ENCODE measurements at places on chromosomes 2 and 18.
A peak's percentile ranks its signal among the peaks of the same experiment; 100 is the strongest.

DNA sequence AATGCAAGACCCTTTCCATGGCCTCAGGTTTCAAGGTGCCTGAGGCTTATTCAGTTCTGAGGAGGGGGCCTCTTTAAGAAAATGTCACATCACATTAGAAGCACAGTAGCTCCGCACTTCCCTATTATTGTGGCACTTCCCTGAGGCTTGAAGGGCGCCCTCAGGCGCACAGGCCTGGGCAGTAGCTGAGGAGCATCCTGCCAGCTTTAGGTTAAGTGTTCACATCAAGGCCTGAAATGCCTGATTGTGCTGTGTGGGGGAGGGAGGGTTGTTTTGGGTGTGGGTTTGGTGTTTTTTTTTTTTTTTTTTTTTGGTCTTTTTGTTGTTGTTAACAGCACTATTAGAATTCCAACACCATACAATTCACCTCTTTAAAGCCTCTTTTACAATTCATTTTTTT is 107.9 kb downstream of the CABLES1 start:
- DNase-seq: no peak

- no peak for DNase-seq
Observed at GRCh38 chr2:161139098-161139987, 20.9 kb upstream of the TANK start.

DNA sequence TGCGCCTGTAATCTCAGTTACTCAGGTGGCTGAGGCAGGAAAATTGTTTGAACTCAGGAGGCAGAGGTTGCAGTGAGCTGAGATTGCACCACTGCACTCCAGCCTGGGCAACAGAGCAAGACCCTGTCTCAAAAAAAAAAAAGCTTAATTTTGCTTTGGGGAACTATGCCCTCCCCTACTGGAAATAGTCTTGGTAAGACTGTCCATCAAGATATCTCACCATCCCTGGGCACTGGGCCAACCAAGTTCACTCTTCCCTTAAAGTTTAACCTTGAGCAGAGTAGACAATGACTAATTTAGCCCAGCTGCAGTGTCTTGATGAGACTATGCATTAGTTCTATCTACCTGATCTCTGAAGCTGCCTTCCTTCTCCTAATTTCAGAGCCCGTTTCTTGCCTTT is 44.7 kb downstream of the ASXL2 start:
- DNase-seq: no peak

GRCh38 chr2:113910110-113910717 is 20.3 kb downstream of the ACTR3 start:
- DNase-seq: peak; percentile 86

DNA sequence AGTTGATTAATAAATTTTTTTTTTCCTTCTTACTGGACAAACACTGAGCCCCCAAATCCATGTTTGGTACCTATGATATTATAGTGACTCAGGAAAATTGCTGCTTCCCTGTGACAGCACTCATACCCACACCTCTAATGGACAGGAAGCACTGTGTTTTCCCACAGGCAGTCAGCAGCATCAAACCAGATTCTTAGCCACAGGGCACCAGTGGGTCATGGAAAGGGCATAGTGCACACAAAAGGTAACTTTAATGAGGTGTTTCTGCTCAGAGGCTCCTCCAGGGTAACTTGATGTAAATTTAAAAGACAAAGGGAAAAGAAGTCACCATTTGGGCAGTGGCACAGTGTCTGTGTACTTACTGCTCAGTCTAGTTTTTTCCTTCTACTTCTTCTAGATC is 34.1 kb downstream of the SERPINB11 start:
- no peak for DNase-seq

GRCh38 chr2:16862471-16862870 is 196.8 kb upstream of the CYRIA start:
- no peak for DNase-seq

DNA sequence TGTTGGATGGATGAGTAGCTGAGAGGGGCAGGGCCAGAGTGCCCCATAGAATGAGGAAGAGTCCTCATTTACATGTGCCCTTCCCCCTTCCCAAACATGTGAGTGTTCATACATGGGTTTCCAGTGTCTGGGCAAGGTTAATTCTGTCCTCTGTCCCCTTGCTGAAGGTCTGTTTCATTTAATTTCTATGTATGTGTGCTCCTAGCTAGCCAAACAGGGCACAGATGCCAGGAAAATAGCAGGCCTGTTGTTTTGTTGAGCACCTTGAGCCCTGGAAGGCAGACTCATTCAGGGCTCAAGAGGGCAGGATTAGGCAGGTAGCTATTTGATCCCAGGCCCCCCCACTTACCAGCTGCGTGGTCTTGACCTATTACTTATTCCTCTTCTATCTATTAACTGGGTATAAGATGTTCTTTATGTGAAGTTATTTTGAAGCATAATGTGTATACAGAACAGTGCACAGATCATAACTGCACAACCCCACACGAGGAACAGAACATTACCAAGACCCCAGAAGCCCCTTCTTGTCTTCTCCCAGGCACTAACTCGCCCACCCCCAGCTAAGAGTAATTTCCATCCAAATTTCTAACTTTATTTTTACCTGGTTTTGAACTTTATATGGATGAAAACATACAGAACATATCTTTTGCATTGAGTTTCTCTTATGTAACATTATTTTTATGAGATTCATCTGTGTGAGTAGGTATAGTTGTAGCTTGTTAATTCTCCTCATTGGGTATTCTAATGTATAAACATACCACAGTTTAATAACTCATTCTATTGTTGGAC is 164.3 kb downstream of the RPIA start:
- DNase-seq: no peak

- no peak for DNase-seq
Observed at GRCh38 chr2:105323111-105323510, 6.4 kb downstream of the TGFBRAP1 start.

DNA sequence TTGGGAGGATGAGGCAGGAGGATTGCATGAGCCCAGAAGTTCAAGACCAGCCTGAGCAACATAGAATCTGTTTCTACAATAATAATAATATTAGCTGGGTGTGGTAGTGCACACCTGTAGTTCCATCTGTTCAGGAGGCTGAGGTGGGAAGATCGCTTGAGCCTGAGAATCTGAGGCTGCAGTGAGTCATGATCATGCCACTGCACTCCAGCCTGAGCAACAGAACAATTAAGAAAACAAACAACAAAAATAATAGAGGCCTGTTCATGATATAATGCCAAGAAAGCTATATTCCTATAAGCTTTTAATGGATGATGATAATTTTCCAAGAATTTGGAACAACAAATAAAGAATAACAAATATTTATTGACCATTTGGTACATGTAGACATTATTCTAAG is 6.9 kb upstream of the CCBE1 start:
- no peak for DNase-seq

- DNase-seq: no peak
Observed at GRCh38 chr2:85288244-85288725, 39.5 kb downstream of the TGOLN2 start.

DNA sequence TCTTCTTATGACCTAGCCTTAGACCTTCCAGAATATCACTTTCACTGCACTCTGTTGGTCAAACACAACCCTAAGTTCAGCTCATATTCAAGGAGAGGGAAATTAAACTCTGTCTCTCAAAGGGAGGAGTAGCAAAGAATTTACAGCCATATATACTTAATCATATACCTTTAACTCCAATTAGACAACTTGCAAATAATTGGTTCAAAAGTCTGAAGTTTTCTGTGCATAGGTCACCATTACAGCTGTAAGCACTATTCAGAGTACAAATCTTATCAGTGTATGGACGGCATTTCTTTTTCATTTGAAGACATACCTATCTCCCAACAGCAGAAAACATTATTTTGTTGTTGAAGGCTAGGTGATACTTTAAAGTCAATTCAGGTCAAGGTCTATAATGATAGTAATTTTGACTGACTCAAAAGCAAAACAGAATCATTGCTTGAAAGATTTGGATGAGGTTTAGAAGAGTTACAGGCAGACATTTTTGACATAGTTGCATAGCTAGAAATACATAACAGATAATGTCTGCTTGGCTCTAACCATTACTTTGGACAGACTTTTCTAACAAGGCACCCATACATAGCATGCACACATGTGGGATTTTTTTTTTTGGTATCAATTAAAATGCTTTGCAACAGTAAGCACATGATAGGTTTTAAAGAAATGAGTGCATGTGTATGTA is 131.5 kb downstream of the CPS1 start:
- no peak for DNase-seq

DNA sequence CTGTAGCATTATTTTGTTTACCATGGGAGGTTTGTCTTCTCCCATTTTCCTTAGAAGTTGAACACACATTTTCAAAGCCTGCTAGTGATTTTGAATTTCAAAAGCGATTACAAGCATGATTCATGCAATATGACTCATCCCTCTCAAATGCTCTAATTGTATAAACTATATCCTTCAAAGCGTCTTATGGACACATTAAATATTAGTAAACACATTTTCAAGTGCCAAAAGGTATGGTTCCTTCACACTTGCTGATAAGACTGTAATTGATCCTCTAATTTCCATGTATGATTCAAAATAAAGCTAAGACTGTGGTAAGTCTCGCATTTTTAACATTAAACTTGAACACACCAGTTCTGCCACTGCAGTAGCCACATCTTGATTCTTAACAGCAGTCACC is 512.9 kb downstream of the LRRTM4 start:
- DNase-seq: no peak

GRCh38 chr2:27863146-27863545 is 27.0 kb downstream of the RBKS start:
- DNase-seq: no peak

GRCh38 chr2:241950413-241951315 is 81.1 kb downstream of the RTP5 start:
- DNase-seq: peak; percentile 85

- DNase-seq: no peak
Observed at GRCh38 chr18:67652288-67652687, 135.8 kb upstream of the DSEL start.

DNA sequence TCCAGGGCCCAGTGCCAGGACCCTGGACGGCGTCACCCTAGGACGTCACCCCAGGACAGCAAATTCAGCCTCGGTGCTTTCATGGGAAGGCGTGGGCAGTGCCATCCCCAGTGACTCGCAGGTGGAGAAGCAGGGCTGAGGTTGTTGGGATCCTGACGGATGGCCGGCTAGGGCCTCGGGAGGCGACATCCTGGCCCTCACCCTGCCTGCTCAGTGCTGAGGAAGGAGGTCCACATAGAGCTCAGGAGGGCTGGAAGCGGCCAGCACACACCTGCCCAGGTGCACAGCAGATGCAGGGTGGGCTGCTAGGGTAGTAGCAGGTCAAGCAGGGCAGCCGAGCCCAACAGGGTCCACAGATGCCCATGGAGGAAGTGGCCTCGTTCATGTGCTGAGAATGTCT is 482.0 kb upstream of the SALL3 start:
- DNase-seq: no peak

DNA sequence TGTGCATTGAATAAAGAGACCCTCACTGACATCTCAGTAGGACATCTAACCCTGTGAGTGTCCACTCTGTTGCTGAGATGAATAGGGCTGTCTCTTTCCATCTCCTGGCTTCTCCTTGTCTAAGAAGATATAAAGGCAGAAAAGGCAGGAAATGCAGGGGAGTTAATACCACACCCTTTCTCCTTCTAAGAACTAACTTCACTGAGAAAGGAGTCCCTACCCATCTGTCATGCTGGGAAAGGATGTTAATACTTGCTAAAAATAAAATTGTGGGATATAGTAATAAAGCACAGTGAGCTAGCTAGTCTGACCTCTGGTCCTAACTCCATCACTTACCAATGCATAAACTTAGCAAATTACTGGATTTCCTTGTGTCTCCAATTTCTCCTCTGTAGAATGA is 213.9 kb upstream of the FIGN start:
- no peak for DNase-seq

DNA sequence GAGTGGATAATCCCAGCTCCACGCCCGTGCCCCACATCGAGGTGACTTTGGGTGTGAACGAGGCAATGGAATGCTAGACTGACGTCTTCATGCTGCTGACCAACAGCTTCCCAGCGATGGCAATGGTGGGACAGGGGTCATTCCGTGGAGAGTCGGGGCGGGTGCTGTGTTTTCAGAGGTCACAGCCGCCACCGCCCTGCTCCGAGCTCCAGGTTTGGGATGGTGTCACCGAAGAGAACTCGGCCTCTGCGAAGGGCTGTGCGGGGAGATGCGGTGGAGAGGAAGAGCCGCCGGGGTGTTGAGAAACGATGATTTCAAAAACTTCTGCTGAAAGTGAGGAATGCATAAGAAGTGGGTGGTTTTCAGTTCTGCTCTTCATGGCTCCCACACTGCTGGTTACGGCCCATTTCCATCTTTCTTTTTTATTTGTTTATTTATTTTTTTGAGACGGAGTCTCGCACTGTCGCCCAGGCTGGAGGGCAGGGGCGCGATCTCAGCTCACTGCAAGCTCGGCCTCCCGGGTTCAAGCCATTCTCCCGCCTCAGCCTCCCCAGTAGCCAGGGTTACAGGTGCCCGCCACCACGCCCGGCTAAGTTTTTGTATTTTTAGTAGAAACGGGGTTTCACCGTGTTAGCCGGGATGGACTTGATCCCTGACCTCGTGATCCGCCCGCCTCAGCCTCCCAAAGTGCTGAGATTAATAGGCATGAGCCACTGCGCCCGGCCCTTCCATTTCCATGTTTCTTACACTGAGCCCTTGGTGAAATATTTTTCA is 142.6 kb downstream of the RTP5 start:
- DNase-seq: peak; percentile 60

- no peak for DNase-seq
Observed at GRCh38 chr2:112728029-112728362, 7.2 kb downstream of the NT5DC4 start.

DNA sequence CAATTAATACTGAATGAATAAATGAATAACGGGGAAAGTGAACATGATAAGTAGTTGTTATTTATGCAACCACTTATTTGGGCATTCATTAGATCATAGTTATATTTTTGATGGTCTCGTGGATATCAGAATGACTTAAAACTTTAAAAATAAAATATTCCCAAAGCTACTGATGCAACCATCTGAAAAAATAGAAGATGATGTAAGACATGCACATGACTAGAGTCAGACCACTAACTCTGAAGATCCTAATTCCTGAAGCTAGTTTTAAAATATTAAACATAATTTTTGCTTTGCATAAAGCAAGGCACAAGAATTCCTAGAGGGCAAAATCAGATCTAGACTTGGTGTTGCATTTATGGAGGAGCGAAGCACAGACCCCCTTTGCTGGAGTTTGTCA is 616.1 kb downstream of the IRS1 start:
- no peak for DNase-seq

DNA sequence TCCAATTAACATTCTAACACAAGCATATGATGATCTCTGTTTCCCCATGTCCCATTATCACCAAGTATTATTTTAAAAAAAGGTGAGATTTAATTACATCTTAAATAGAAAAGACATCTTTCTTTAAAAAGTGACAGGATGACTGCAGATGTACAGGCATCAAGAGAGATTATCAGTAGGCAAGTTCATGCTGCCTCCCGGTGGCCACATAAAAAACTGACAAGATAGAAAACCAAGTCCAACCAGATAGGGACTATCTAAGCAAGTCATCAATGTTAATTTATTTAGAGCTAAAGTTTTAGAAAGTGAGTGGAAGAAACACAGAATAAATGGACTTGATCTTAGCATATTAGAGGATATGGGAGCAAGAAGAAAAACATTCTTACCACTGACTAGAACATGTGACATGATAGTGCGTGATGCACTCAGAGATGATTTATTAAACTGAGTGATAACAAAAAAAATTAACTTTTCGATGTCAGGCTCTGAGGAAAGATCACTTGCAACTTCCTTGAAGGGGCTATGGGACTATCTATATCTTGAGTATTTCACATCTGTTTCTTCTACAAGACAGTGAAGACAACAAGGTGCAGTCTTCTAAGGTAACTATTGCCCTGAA is 5.4 kb upstream of the TDRD15 start:
- DNase-seq: no peak

All from activated effector memory CD4-positive, alpha-beta T cell treated with anti-CD3 and anti-CD28 coated beads, Interleukin-2, amount 50 U/mL, for 16 hours (primary cell).